CD4-positive, alpha-beta T cell treated with Interleukin-2 at 100 ng/mL for 4 hours (primary cell): ENCODE measurements at places on chromosomes 16 and 17.

DNA sequence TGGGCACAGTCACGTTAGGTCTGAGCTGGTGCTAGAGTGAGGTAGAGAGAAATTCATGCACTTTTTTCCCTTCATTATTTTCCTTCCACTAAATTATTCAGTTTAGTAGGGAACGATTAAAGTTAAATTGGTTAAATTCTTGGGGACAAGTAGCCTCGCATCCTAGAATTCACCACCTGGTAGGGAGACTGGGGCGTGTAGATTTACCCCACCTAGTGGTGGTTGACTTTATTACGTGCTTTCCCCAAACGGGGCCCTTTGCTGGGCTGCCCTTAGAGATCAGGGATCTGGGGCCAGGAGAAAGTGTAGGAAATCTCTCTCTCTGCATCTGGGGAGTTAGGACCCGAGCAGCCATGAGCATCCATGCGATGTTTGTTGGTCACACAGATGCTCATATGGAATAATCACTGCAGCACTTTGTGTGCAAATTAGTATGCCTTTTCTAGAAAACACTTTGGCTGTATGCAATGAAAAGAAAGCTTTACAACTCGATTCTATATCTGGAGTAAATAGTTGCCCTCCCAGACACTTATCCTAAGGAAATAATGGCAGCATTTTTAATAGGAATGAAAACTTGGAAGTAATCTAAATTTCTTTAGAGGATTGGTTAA lies 107.0 kb downstream of the PLCG2 start:
- peak; percentile 34 for DNase-seq

DNA sequence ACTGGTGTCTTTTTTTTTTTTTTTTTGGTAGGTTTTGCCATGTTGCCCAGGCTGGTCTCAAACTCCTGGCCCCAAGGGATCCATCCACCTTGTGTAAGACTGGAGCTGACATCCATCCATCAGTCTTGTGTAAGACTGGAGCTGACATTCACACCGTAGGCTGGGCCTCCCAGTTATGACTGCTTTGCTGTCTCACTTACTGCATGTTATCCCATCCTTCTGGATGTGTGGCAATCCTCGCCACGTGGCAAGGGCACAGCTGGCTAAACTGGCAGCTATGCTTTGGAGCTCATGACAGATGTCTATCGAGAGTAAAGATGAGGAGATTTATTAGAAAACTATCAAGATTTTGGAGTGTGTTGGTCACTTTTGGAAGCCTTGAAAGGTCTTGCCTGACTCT lies 115.1 kb downstream of the ABCA8 start:
- DNase-seq: no peak

GRCh38 chr17:81487487-81488275 lies 24.9 kb downstream of the ACTG1 start:
- DNase-seq: peak; percentile 73

GRCh38 chr17:60167065-60167741 lies 17.4 kb downstream of the CA4 start:
- DNase-seq: no peak

DNA sequence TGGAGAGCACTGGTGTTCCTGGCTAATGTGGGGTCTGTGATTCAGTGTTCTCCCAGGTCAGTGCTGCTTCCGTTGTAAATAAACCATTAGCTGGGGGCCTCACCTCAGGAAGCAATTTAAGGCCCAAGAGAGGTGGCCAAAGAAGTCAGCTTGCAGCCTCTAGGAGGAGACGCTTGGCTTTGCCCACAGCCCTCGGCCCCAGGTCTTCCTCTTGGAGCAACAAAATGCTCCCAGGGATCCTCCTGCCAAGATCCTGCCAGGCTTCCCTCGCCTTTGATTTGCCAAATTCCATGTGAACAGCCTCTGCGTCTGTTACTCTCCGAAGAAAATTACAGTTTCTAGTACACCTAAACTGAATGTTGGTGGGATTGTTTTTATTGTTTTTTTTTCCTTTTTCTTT lies 62.4 kb upstream of the TBX2 start:
- no peak for DNase-seq
